ENCODE measurements at places on chromosomes 12 and 14.

- DNase-seq = no peak
These were observed 1.9 kb downstream of the CACNA2D4 start for GRCh38 chr12:1916371-1917171.

GRCh38 chr12:121596526-121596925, 15.7 kb upstream of the KDM2B start:
- no peak for DNase-seq

DNA sequence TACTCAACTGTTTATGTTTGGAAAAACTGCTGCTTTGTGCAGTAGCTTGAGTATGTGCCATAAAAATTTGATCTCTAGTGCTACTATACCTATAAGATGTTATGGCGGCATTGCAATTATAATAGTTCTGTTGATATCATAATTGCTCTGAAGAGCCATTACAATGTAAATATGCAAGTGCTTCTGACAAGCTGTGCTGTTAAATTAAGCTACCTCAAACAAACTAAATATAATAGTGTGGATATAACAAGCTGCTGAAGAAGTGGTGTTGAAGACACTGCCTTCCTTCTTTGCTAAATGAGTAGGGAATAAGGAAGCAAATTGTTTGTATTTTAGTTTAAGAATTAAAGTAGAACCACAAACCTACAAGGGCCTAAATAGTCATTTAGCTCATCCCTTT, 301.0 kb upstream of the MIS18BP1 start:
- no peak for DNase-seq

DNA sequence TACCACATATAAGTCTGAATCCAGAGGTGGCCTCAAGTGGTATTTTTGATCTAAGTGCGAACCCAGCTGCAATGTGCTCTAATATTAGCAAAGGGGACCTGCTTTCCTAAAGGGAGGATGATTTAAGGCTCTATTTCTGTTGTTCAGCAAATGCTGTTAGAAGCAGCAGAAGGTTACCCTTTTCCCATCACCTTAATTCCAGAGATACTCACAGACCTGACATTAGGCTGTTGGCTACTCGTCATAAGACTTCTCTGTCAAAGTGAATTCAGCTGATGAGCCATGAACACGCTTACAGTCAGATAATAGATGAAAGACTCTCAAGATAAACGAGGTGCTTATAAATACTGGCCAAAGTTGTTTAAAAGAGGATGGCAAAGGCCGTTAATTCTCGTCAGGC, 308.7 kb upstream of the DDHD1 start:
- no peak for DNase-seq

DNA sequence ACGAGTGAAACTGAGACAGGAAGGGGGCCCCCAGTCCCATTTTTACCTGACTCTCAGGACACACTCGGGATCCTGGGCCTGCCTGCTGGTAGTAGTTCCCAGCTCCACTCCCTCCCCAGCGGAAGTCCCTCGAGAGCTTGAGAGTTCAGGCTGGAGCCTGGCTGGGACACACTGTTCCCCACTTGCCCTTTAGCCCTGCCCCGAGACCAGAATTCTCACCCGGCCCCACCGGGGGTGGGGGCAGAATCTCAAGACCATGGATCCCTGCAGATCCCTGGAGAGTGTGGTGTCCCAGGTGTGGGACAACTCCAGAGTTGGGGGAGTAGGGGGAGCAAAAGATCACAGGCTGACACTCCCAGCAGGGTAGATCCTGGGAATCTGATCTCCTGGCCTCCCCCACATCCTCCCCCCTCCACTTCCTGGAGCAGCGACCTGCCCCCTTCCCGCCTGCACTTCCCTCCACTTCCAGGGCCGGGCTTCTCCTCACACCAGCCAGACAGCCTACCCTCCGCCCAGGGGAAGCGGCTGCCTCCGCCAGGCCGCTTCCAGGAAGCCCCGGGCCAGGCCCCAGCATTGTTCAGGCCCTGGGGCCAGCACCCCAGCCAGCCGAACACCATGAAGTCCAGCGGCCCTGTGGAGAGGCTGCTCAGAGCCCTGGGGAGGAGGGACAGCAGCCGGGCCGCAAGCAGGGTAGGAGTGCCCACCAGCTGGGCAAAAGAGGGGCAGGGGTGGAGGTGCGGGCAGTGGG, at the start of gene TNS2:
Gene TNS2 (plus strand): TSS at position 495 of the 748 bp plus-strand sequence. CDS start 121 bp downstream, at position 616.
- peak; percentile 37 for DNase-seq

GRCh38 chr14:102593825-102594137, 1.3 kb downstream of the RCOR1 start:
- peak; percentile 35 for DNase-seq

DNA sequence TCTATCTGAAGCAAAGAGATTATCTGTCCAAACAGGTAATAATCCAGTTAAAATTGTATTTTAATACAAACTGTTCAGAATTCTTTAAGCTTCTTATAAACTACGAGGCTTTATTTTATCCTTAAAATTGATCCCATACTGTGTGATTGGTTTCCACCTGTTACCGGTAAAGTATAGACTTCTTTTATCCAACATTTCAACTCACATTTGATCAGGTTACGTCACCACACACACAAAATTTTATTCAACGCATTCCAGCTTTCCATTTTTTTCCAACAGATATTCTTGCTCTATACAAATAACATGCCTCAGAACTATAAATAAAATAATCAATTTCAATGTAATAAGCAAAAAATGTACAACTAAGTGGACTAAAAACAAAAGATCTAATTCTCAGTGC, 4.5 kb downstream of the NOVA1 start:
- DNase-seq = no peak

DNA sequence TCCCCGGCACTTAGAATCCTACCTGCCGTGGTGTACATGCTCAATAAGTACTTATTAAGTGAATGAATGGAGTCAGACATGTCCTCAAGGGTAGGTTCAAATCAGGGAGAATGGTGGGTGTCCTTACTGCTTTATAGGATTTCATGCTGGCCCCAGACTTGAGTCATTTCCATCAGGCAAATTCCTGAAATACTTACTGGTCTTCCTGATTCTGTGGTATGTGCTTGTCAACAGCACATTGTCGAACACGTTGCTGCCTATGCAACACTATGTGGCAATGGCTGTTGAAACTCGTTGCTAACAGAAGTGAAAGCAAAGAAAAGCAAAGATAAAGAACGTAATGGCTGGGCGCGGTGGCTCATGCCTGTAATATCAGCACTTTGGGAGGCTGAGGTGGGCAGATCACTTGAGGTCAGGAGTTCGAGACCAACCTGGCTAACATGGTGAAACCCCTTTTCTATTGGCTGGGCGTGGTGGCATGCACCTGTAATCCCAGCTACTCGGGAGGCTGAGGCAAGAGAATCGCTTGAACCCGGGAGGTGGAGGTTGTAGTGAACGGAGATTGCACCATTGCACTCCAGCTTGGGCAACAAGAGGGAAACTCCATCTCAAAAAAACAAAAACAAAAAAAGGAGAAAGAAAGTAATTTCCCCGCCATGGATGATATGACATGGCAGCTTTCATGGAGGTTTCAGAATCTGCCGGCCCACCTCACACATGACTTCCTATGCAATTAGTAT, 214.9 kb downstream of the ZFP36L1 start:
- peak; percentile 99 for DNase-seq

DNA sequence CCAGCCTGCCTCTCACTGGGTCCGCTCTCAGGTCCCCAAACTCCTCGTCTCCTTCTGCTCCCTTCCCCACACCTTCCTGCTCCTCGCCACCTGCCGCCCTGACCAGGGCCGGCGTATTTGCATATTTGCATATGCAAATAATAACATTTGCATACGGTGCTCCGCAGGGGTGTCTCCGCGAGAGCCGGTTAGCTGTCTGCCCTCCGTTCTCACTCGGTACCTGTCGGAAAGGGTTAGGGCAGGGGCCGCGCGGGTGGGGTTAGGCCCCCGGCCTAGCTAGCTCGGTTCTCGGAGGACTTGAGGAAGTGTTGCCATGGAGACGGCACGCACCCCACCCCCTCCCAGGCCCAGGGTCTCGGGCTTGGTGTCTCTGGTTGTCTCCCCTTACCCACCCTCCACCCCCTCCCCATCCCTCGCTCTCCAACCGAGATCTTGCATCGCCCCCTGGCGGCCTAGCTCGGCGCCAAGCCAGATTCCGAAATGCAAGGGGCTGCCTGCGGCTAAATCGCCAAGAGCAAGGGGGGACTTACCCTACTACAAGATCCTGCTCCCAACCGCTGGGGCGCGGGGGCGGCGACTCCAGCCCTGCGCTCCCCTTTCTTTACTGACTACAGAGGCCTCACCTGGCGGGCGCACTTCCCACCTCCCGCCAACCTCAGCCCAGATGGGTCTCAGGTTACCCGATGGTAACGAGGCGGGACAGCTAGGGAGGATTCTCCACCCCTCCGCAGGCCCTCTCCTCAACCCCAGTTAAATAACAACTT, 8.1 kb downstream of the STAC3 start:
- DNase-seq = peak; percentile 21

- peak; percentile 56 for DNase-seq
These were observed 41.3 kb downstream of the CCNK start for GRCh38 chr14:99522457-99522891.

DNA sequence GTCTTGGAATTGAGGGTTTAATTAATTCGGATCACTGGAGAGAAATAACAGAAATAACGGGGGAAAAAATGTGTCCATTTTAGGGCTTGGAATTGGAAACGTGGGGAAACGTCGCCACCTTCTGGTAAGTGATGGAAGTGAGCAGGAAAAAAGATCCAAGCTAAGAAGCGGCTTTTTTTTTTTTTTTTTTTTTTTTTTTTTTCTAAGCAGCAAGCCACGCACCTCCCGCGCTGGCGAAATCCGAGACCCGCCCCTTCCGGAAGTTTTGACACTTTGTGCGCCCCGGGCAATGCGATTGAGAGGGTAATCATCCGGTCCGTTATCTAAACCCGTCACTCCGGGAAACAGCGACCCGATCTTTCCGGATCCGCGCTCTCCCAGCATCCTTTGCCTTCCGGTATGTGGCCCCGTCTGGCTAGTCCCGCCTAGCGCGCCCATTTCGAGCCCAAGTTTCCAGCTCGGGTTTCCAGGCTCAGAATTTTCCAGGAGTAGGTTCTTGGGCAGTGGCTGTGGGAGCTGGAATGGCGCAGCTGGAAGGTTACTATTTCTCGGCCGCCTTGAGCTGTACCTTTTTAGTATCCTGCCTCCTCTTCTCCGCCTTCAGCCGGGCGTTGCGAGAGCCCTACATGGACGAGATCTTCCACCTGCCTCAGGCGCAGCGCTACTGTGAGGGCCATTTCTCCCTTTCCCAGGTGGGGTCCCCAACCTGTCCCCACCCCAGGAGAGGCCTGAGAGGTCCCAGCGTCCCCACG, at the start of gene ALG10:
Gene ALG10 (plus strand): TSS at position 418 of the 752 bp plus-strand sequence. CDS start 104 bp downstream, at position 522.
- peak; percentile 97 for DNase-seq

- peak; percentile 66 for DNase-seq
These were observed 51.4 kb downstream of the HMGA2 start for GRCh38 chr12:65875640-65876071.

DNA sequence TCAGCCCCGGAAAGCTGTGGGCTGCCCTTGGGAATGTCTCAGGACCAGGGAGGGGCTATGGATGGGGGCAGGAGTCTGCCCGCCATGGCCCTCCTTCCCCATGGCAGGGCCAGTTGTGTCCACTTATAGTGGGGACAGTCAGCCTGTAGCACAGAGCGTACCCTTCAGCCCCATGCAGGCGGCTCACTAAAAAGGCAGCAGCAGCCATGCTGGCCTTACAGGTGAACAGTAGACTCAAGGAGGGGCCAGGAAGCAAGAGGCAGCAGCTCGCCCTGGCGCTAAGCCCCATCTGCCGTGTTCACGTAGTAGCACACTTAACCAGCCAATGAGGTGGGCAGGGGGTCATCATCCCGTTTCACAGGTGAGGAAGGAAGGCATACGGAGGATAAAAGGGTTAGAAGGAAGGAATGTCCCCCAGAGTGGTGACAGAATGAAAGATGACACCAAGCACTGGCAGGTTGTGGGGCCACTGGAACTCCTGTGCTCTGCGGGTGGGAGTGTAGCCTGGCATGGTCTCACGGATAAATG, 52.7 kb downstream of the FAM222A start:
- DNase-seq = no peak

DNA sequence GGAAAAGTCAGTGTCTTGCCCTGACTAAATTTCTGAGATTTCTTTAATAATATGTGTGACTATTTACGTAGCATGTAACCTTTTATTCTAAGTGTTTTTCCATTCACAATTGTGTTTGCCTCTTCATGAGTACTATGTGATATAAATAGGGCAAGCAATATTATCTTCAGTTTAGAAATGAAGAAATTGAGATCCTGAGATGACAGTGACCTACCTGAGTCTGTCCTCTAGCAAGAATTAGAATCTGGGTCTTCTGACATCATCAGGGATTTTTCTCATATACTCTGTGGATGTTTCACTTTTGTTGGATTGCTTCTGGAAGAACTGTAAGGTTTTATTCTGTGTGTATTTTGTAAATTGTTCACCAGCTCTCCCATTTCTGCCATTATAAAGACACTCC, 35.0 kb downstream of the TMTC2 start:
- no peak for DNase-seq

DNA sequence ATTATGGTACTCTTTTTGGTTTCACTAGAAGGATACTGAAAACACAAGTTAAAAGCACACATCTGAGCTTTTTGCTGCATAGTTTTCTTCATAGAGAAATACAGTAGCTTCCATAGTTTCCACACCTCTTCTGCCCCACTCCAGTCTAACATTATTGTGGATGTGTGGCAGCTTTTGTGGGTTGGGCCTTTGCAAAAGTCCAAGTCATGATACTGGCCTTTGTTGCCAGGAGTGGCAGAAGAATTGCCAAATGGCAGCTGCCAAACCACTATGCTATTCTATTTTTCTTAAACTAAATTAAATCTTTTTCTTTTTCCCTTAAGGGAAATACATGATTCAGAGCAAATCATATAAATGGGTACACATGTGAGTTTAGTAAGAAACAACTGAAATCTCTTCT, 114.8 kb downstream of the PLEKHA5 start:
- no peak for DNase-seq

GRCh38 chr12:52081263-52081733, 1.8 kb downstream of the SMIM41 start:
- no peak for DNase-seq

DNA sequence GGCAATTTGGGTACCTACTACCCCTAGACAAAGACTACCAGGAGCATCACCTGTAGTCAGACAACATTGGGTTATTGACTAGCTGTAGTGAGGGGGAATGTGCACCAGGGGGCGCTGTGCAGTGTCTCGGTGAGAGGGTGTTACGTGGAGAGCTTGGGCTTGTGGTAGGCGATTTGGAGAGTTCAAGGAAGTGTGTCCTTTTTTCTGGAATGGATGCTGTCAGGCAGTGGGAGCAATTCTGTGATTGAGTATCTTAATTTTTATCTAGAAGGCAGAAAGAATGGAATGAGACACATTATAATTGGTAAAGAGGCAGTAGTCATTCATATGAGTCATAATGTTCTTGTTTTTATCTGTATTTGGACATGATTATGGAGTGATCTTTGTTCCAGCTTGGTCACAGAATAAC, 187.7 kb downstream of the GALC start:
- no peak for DNase-seq
